ENCODE measurements at places on chromosomes 3 and 15. TPM values are rescaled to one million over a fixed set of nuclear protein-coding genes. Genes with fewer than 3 reads are reported as not detected.

CCR8 gene
- not detected for total RNA-seq

WDR82 gene
- 62.5 TPM for total RNA-seq

RBPMS2 gene
- 0.17 TPM for total RNA-seq

MME gene
- total RNA-seq = 37.0 TPM

PAQR5 gene
- 16.7 TPM for total RNA-seq

GOLGA6A gene
- not detected for total RNA-seq

TBCCD1 gene
- total RNA-seq = 10.0 TPM

SHF gene
- total RNA-seq = 0.44 TPM

ZNF621 gene
- 44.5 TPM for total RNA-seq

VGLL3 gene
- total RNA-seq = 6.3 TPM

FBXO40 gene
- not detected for total RNA-seq

DAZL gene
- total RNA-seq = not detected

OR5K2 gene
- not detected for total RNA-seq

NAA50 gene
- 219 TPM for total RNA-seq

PLSCR2 gene
- total RNA-seq = not detected

PIERCE2 gene
- 3.5 TPM for total RNA-seq

UNC13C gene
- total RNA-seq = not detected

GXYLT2 gene
- 4.1 TPM for total RNA-seq

EIF3J gene
- 165 TPM for total RNA-seq

ZNF80 gene
- not detected for total RNA-seq

ACTRT3 gene
- total RNA-seq = 0.93 TPM

FBXO22 gene
- total RNA-seq = 70.7 TPM

ANKRD63 gene
- not detected for total RNA-seq

UBE2E2 gene
- total RNA-seq = 69.4 TPM

FRMD5 gene
- 0.98 TPM for total RNA-seq

MOBP gene
- total RNA-seq = 0.21 TPM

PLA2G4F gene
- not detected for total RNA-seq

CRABP1 gene
- not detected for total RNA-seq

RTP1 gene
- not detected for total RNA-seq

HHATL gene
- not detected for total RNA-seq

FGF12 gene
- 0.09 TPM for total RNA-seq

CATSPER2 gene
- 7.0 TPM for total RNA-seq

HDAC11 gene
- 8.7 TPM for total RNA-seq

TRIM42 gene
- total RNA-seq = not detected

SNTN gene
- not detected for total RNA-seq

NOX5 gene
- 1.4 TPM for total RNA-seq

KIF15 gene
- 5.6 TPM for total RNA-seq

PDZRN3 gene
- not detected for total RNA-seq

SHISA5 gene
- 170 TPM for total RNA-seq

FETUB gene
- total RNA-seq = 0.47 TPM

LIPH gene
- 0.07 TPM for total RNA-seq

CCDC39 gene
- total RNA-seq = not detected

EOMES gene
- 1.3 TPM for total RNA-seq

MAP6D1 gene
- total RNA-seq = 1.9 TPM

EIF4E3 gene
- total RNA-seq = 4.3 TPM

ZCWPW2 gene
- 1.0 TPM for total RNA-seq

DET1 gene
- total RNA-seq = 7.6 TPM

TP63 gene
- 26.5 TPM for total RNA-seq
